ENCODE measurements at places on chromosomes 7 and 10.
A peak's percentile ranks its signal among the peaks of the same experiment; 100 is the strongest.

DNA sequence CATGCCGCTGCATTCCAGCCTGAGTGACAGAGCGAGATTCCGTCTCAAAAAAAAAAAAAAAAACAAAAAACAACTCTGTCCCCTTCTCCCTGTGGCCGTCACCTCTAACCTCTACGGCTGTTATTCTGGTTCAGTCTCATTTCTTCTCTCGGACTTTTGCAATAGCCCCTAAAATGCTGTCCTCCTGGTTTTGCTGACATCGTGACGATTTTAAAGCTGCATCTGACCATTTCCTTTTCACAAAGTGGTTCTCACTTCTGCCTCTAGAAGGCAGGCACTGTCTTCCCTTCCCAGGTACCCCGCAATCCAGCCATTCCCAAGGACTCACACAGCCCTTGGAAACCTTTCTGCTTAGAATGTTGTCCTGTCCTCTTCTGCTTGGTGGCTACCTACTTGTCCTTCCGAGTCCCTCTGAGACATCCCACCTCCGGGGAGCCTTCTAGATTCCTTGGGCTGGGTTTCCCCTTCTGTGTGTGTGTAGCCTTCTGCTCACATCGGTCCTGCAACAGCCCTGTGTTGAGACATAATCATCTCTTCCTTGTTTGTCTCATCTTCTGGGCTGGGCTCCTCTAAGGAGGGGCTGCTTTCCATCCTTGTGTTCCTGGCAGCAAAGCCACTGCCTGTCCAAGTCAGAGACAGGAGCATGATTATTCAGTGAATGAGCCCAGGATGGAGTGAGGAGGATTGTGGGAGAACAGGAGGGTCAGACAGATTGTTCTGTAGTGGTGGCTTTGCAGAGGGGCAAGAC, 83.1 kb downstream of the GRK5 start:
- no peak for DNase-seq

- DNase-seq = no peak
These were observed 3.0 kb downstream of the LRWD1 start for GRCh38 chr7:102467581-102468477.

- no peak for DNase-seq
These were observed 75.8 kb upstream of the EN2 start for GRCh38 chr7:155381852-155382801.

GRCh38 chr7:2633538-2634266, 1.9 kb downstream of the TTYH3 start:
- DNase-seq = no peak

- DNase-seq = no peak
These were observed 10.1 kb downstream of the CALHM2 start for GRCh38 chr10:103442031-103442461.

DNA sequence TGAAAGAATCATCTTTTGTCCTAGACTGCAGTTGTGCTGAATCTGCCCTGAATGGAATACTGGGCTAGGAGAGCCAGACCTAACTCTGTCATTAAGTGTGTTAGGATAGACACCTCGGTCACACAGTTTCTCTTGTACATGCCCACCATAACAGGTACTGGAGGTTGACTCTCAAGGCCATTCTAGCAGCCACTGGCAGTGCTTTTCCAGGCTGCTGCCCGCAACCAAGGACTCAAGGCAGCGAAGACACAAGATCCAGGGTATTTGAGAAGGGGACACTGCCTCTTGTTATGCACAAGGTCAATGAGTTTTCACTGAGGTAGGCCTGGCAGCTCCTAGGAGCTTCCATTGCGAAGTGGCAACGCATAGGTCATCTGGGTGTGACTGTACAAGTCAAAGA, 70.6 kb upstream of the ZNF746 start:
- DNase-seq = no peak

- peak; percentile 71 for DNase-seq
These were observed 18.7 kb upstream of the CBLL1 start for GRCh38 chr7:107725138-107725740.

DNA sequence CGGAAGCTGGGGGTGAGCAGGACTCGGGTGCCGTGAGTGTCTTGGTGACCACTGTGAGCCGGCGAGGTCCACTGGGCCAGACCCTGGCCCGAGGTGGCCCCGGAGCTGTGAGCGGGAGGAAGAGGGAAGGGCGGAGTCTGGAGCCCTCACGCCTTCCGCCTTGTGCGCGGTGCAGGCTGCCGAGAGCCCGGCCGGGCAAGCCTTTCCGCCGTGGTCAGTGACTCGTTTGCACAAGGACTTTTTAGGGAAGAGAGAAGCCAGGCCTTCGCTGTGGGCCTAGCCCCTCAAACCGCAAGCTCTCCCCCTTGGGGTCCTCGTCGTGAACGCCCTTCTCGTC, 40.9 kb upstream of the ZNF32 start:
- peak; percentile 63 for DNase-seq

DNA sequence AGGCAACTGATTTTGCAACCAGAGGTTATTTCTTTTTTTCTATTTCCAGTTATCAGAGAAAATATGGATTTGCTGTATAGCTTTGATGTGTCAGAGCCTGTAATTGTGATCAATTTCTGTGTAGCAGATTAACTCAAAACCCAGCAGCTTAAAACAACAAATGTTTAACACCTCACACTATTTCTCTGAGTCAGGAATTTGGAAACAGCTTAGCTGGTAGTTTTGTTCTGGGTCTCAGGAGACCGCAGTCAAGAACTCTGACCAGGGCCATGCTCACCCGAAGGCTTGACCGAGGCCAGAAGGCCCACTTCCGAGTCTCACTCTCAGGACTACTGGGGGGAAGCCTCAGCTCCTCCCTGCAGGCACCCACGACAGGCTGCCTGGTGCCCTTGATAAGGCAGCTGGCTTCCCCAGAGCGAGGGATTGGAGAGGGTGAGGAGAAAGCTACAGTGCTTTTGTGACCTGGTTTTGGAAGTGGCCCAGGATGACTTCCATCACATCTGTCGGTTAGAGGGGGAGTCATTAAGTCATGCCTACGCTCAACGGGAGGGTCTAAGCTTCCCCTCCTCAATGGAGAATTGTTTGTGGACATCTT, 105.7 kb upstream of the SHH start:
- DNase-seq = no peak

- no peak for DNase-seq
These were observed 148.7 kb downstream of the BICC1 start for GRCh38 chr10:58661336-58661735.

DNA sequence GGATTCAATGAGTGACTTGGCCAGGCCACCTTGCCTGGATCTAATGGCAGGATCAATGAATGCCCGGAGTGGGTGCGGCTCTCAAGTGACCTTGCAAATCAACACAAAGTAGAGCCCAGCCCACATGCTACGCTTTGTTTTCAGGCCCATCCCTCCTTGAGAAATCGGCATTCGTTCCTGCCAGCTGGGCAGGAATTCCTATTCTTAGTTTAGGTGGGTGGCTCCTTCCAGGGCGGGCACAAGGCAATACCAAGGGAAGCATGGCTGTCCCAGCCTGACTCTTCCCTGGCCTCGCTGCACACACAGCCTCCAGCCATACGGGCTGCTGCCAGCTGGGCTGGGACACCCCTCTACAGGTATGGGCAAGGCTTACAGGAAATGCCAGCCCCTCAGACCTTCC, 119.3 kb downstream of the SH3PXD2A start:
- DNase-seq = no peak

DNA sequence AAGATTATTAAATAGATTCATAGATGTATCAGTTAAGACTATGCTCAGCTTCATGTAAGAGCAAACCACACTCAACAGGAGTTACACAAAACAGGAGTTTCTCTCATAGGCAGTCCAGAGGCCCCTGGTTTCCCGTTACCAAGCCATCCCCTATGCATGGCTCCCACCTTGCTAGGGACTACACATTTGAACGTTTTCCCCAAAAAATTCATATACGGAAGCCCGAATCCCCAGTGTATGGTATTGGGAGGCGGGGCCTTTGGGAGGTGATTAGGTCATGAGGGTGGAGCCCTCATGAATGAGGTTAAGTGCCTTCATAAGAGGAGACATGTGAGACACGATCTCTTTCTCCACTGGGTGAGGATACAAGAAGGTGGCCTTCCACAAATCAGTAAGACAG, 29.1 kb downstream of the RSU1 start:
- no peak for DNase-seq

GRCh38 chr10:36042135-36042534, 400.0 kb upstream of the FZD8 start:
- no peak for DNase-seq

GRCh38 chr7:108395426-108395825, 60.8 kb downstream of the NRCAM start:
- no peak for DNase-seq

- DNase-seq = no peak
These were observed 37.7 kb downstream of the RBAK start for GRCh38 chr7:5083311-5083711.

DNA sequence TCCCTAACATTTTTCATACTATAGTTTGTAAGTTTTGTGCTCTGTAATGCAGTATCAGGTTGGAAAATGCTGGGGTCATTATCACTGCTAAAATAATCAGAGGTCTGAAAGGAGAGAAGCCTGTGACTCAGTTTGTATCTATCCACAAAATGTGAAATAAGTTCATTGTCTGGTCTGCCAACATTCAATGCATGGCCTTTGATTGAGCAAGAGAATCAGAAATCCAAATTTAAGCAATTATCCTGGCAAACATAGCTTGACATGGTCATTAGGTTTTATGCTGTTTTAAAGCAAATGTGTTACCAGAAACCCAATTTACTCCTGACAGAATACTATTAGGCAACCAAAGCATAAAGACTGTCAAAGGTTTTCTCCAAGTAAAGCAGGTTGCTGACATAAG, 709.7 kb upstream of the SEMA3D start:
- no peak for DNase-seq

GRCh38 chr10:113527211-113527906, 25.5 kb upstream of the HABP2 start:
- DNase-seq = no peak

- DNase-seq = no peak
These were observed 193.1 kb upstream of the IMMP2L start for GRCh38 chr7:111755383-111755782.

GRCh38 chr7:125136755-125137532, 207.3 kb upstream of the POT1 start:
- no peak for DNase-seq

GRCh38 chr10:17779784-17780183, 27.8 kb downstream of the TMEM236 start:
- no peak for DNase-seq

DNA sequence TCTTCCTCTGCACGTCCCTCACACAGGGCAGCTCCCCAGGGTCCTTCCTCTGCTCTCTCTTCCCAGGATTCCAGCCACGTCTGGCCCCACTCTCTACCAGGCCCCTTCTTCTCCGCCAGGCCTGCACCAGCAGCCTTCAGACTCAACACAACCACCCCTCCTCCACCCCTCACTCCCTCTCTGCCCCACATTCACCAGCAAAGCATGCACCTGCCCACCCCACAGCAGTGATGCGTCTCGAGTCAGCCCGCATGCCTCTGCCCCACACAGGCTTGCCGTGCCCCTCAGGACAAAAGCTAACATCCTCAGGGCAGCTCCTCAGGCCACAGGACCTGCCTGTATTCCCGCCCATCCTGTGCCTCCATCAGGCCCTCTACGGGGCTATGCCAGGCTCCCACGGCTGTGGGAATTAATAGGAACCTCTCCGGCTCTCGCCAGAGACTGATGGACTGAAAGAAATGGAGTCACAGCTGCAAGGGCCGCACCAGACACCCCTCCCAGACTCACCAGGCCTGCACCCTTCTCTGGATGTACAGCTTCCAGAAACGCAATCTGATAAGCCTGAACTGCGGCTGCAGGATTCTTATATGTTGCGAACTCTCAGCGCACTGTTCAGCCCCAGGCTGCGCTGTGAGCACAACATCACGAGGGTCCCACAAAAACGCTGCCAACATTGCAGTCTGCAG, 100.1 kb downstream of the CYTH3 start:
- DNase-seq = no peak

DNA sequence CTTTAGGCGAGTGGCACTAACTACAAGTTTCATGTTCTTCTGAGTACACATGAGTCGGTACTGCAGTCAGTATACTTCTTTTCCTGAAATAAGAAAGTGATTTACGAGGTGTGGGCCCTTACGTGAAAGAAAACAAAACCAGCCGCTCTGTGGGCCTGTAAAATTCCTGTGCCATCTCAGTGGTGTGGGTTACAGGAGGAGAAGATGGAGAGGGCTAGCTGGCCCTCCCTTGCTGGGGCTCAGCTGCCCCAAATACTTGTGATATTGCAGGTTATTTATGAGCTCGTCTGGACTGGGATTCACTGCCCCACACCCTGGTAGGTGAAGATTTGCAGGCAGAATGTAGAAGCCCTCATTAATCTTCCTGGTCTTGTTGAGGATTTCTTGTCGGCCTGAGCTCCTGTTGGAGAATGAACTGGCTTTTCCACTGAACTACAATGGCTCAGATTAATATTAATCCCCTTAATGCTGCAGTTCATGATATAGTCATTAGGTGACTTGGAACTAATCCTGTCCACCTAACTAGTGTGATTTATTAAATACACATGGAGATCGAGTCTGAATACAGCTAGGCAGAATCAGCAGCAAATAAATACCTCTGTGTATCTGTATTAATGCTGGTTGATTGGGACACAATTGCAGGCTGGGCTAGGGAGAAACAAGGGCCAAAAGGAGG, 68.0 kb downstream of the GBF1 start:
- DNase-seq = no peak

GRCh38 chr10:132336064-132336746, 4.2 kb downstream of the LRRC27 start:
- no peak for DNase-seq
